ENCODE measurements at places on chromosomes 4 and X.
A peak's percentile ranks its signal among the peaks of the same experiment; 100 is the strongest.

DNA sequence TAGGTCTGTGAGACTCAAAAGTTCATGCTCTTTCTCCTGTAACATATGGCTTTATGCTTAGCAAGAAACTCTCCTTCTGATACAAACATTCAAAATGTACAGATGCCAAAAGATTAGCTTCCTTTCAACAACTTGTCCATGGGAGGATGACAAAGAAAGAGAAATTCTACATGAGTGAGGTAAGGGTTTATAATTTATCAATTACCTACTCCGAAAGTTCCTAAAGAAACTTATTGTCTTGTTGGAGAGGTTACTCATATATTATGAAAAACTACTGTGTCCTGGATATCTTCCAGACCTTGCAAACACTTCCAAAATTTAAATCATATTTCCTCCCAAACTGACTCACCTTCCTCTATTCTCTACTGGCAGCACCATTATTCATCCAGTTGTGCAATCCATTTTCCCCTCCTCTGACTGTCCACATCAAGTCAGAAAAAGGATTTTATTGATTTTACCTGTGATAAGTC, 65.1 kb downstream of the ENPEP start:
- peak; percentile 91 for DNase-seq

DNA sequence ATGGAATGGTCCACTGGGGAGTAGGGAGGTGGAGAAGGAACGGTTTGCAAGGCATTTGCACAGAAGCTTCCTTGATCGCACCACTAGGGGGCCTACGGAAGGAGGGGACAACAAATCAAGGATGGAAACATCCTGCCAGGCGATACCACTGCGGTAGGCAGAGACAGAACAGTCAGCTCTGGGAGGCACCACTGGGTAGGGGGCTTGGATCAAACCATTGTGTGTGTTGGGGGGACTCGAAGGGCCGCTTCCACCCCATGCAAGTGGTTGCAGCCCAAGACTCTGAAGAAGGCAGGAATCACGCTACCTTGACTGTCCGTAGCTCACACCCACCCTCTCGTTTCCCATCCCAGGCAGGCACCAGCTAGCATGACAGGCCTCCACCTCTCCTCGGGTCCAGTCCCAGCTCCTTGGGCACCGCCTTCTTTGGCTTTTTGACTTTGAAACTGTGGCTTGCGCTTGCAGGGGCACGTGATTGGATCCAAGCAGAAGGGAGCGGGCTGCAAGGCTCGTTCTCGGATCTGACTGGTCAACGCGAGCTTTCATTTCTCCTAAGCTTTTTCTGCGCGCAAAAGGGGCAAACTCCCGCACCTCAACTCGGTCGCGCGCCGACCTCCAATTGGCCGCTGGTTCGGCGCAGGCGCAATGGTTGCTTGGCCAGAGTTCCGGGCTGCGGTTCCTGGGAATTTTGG, 28.4 kb downstream of the GAGE1 start:
- no peak for DNase-seq

- peak; percentile 41 for DNase-seq
These were observed 150.4 kb downstream of the SOWAHB start for GRCh38 chr4:76747563-76747962.

DNA sequence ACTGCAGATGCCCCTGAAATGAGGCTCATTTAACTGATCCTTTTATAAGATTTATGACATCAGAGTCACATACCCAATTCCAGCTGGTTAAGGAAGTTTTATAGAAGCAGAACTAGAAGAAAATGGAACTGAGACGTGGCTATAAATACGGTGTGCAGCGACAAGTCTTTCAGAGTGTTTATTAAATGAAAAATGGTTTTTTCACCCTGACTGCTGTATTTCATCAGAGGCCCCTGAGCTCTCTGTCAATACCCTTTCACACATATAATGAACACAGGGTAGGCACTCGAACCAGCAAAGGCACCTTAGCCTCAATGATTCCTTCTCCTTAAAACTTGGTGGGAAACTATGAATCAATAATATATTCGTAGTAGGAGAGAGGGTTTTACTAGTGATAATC, 380.8 kb upstream of the ANXA10 start:
- DNase-seq = no peak

DNA sequence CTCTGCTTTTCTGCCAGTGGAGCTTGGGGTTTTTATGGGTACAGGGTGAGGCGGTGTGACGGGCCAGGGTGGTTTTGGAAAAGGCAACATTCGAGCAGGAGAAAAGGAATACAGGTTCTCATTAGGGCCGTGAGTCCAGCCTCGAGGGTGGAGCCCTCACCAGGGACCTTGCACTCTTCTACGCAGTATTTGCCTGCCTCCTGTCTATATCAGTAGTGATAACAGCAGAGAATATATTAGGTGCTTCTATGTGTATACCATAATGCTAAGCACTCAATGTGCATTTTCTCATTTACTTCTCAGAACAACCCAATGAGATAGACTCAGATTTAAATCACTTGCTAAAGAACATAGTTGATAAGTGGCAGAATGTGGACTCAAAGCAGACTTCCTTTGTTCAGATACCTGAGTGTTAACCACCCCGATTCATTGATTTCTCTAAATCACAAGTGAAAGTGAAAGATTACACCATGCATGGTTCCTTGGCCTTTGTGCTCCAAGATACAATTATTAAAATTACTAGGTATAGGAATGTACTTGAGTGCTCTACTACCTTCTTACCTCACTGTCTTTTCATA, 403.9 kb downstream of the PCDH7 start:
- no peak for DNase-seq

GRCh38 chr4:1154523-1155182, 17.7 kb downstream of the SPON2 start:
- no peak for DNase-seq

GRCh38 chr4:41012293-41012692, 202.0 kb downstream of the APBB2 start:
- DNase-seq = peak; percentile 38

DNA sequence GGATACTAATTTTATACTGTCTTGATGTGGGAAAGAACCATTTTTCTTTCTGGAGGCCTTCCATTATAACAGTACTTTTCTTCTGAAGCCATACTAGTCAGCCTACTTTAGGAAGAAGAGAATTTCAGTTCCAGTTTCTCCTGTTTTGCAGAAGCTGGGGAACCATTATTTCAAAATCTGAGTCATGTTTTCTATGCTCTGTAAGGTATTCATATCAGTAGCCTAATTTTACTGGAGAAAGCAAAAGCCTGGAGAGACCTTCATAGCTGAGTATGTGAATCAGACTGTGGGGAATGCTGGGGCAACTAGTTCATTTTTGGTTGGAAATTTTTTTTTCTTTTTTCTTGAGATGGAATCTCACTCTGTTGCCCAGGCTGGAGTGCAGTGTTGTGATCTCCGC, 22.4 kb downstream of the AFF1 start:
- DNase-seq = peak; percentile 58

DNA sequence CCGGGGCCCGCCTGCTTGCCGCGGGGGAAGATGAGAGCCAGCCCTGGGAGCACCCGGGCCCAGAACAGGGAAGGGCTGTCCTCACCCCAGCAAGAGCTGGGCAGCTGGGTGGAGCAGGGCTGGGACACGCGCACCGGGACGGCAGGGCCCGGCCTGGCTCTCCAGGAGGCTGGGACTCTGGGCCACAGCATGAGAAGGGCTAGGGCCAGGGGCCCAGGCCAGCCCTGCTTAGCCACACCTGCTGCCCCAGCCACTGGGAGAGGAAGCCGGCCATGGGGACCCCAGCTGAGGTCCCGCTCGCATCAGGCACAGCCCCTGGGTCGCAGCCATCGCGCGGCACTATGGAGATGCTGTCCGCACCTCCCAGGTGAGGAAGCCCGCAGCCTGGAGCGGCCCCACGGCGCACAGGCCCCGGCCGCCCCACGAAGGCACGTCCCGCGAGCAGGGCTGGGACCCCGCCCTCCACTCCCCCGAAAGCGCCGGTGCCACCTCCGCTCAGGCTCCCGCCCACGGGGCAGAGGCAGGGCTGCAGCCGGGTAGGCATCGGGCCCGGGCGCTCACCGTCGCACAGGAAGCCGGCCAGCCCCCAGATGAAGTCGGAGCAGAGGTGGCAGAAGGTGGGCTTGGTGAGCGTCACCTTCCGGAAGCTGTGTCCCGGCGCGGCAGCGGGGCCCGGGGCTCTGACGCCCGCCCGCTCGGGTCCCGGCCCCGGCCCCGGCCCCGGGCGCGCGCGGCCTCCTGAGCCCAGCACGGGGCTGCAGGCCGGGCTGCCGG, 531 bp downstream of the DGKQ start:
- DNase-seq = peak; percentile 39

DNA sequence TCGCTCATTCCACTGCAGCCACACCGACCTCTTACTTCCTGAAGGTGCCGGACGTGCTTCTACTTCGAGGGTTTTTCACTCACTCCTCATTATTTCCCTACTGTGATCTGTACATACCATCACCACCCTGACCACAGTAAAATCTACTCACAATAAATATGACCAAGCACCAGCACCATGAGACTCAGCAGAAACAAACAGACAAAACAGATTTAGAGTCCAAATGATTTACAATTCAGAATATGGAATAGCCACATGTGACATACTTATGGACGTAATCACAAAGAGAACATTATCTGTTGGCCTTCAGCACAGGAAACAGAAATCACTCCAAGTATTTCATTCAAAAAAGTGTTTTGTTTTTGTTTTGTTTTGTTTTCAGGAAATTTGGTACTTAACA, 16.1 kb upstream of the KLB start:
- DNase-seq = no peak

- DNase-seq = no peak
These were observed 30.4 kb upstream of the ABCG2 start for GRCh38 chr4:88188738-88189417.

DNA sequence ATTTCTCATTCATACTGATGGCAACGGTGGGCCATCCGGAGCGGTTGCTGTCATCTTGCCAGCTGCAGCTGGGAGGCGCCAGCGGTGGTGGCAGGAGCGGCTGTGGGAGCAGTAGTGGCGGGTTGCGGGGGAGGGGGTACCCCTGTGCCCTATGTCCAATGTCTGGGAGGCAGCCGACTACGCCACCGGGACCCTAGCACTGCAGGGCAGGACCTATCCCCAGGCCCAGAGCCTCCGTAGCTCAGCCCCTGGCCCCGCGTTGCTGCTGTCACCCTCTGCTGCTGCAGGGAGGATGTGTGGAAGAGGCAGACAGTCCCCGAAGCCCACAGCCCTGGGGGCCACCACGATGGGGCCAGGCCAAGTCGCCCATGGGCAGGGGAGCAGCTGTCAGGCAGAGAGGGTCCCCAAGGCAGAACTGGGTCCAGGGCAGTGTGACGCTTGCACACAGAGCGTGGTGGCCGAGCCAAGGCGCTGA, 10.0 kb upstream of the SPP1 start:
- no peak for DNase-seq

GRCh38 chr4:54093324-54094240, 6.4 kb upstream of the GSX2 start:
- DNase-seq = no peak

DNA sequence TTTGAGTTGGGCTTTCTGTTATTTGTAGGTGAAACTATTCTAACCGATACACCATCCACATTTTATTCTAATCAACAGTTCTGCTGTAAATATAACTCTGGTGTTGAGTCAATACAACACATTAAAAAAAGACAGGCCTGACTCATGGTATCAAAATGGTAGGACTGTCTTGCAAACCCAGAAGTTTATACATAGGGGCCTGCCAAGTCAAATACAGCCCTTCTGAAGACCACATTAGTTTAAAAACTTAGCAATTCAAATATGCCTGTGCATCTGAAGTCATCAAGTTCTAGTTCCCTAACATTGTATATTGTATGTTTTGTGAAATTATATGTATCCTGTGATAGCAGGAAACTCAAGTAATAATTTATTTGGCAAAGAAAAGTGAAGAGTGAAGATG, 24.4 kb upstream of the PDE5A start:
- DNase-seq = peak; percentile 27

- DNase-seq = no peak
These were observed 82.1 kb downstream of the JAKMIP1 start for GRCh38 chr4:6118201-6118600.

DNA sequence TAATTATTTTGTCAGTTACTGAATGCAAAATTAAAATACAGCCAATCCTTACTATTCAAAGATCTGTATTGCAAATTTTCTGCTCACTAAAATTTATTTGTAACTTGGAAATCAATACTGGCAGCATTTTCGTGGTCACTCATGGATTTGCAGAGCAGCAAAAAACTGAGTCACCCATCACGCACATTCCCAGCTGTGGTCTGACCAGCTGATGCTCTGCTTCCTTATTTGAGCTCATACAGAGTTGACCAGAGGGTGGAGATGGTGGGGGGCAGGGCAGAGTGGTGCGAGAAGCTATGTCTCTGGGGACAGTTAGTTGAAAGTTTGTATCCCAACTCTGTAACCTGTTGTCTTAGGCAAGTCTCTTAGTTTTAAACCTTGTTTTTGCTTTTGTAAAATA, 214.8 kb downstream of the SPCS3 start:
- DNase-seq = peak; percentile 89

GRCh38 chr4:122716825-122717448, 15.6 kb upstream of the BBS12 start:
- peak; percentile 78 for DNase-seq

DNA sequence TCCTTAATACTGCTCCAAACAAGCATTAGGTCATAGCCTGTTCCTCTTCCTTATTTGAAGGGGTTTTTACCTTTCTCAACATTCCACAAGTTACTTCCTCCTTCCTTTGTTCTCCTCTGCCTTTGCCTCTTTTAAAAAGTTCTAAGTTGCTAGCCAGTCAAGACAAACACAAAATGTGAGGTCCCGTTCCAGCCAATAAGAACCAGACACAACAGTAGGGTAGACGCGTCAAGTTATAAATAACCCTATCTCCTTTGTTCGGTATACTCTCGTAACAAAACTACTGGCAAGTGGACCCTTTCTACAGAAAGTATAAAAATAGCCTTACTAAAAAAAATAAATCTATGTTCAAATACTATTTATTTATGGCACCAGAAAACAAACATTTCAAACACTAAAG, 6.3 kb upstream of the ACE2 start:
- no peak for DNase-seq

- DNase-seq = no peak
These were observed 30.3 kb downstream of the SH3KBP1 start for GRCh38 chrX:19857131-19857530.

DNA sequence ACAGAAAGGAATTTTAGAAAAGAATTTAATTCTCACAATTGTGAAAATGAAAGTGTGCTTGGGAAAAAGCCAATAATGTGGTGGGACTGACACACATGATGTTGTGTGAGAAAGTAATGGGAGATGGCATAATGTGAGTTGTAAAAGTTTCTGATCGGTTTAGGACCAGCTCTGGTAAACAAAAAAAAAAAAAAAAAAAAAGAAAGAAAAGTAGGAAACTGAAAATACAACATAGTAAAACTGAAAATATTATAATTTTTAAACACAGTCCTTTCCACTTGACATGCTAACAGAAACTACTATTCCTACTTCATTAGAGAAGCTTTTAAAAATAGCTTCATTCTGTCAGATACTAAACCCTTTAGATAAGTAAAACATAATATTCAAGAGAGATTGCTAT, 28.2 kb downstream of the RAP1GDS1 start:
- DNase-seq = no peak

Data from ELR (cell line).